ENCODE measurements at places on chromosomes 16 and 17.
A peak's percentile ranks its signal among the peaks of the same experiment; 100 is the strongest.

DNA sequence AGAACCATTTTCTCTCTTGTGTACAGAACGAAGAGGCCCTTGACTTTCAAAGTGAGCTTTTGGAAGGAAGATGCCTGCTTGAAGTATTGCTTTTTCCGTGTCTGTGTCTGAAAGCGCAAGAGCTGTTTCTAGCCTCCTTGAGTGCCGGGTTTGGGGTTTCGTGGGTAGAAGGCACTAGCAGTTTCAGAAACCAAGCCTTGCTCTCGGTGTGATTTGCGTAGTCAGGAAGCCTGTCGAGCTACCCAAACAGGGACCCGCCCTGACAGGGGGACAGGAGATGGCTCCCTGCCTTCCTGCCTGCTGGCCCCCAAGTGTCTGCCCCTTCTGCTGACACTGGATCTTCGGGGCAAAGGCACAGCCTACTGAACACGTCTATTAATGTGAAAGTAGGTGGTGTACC, 322.0 kb downstream of the MAF start:
- no peak for DNase-seq

GRCh38 chr17:50866950-50867362, 802 bp upstream of the TOB1 start:
- no peak for DNase-seq

GRCh38 chr17:76008208-76008607, 7.6 kb downstream of the CDK3 start:
- no peak for DNase-seq

DNA sequence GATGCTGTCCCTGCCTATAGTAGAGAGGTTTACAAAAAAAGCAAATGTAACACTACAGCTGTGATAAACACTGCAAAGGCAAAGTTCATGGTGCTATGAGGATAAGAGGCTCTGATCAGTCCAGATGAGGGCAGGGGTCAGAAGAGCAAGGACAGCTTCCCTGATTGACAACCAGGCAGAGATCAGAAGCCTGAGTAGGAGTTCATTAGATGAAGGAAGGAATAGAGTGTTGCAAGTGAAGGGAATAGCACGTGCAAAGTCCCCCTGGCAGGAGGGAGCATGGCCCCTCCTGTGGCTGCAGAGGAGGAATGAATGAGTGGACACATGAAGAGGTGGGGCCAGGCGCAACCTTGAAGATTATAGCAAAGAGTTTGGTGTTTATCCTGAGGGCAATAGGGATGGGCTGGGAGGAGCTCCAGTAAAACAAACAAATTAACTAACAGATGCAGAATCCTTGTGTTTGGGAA, 208.4 kb upstream of the IRX5 start:
- DNase-seq = no peak

- no peak for DNase-seq
These were observed 55.4 kb upstream of the NLK start for GRCh38 chr17:27986805-27987684.

- no peak for DNase-seq
These were observed 13.2 kb downstream of the STARD3 start for GRCh38 chr17:39650121-39650579.

GRCh38 chr17:50447870-50448595, 20.6 kb downstream of the CHAD start:
- peak; percentile 70 for DNase-seq

- DNase-seq = no peak
These were observed 510.6 kb upstream of the RBFOX1 start for GRCh38 chr16:6822041-6822440.

- DNase-seq = no peak
These were observed 27.4 kb downstream of the GRB7 start for GRCh38 chr17:39765175-39765574.

GRCh38 chr17:58677194-58677880, 14.5 kb downstream of the TEX14 start:
- no peak for DNase-seq

DNA sequence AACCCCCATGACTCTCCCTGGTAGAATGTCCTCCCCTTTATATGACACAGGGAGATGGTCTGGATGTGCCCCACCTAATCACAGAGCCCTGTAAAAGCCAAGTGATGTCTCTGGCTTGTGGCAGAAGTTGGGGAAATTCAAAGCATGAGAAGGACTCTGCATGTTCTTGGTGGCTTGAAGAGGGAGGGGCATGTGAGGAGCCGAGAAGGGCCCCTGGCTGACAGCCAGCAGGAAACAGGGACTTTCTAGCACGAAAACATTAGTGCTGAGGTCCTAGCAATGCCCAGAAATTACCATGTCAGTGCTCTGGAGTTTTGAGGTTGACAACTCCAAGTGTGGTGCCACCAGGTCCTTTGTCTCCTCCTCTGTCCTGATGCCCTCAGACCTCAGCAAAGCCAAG, 75.9 kb downstream of the USP22 start:
- DNase-seq = no peak

- DNase-seq = no peak
These were observed 12.7 kb downstream of the SLC5A11 start for GRCh38 chr16:24858219-24859041.

DNA sequence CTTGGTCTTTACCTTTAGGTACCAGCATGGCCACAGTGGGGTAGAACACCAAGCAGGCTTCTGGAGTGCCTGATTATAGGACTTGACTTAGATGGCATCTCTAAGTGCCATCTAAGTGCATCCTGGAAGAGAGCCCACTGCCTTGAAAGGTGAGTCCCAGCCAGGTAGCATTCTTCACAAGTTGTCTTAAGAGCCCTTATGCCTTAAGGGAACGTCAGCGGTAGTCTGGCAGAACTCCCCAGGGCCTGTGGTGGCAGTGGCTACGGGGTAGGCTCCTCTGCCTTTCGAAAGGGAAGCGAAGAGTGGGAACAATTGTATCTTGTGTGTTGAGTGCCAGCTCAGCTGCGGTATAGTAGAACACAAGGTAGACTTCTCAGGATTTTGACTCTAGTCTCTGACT, 549.0 kb downstream of the HS3ST4 start:
- peak; percentile 12 for DNase-seq

DNA sequence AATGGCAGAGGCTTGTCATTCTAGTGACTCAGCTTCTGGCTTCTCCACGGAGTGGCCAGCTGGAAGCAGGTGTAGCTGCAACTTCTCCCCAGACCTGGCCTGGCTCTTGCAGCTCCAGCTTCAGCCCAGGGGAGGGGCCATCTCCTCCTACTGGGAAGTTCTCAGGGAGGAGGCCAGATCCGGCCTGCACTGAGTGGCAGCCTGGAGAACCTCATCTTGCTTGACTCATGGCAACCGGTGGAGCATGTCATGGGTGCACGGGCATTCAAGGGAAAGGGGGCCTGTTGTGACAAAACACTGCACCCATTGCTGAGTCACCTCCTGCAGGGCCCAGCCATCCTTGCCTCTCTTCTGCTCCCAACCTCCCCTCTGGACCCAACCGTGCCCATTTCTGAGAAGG, 273.9 kb upstream of the MAF start:
- no peak for DNase-seq

DNA sequence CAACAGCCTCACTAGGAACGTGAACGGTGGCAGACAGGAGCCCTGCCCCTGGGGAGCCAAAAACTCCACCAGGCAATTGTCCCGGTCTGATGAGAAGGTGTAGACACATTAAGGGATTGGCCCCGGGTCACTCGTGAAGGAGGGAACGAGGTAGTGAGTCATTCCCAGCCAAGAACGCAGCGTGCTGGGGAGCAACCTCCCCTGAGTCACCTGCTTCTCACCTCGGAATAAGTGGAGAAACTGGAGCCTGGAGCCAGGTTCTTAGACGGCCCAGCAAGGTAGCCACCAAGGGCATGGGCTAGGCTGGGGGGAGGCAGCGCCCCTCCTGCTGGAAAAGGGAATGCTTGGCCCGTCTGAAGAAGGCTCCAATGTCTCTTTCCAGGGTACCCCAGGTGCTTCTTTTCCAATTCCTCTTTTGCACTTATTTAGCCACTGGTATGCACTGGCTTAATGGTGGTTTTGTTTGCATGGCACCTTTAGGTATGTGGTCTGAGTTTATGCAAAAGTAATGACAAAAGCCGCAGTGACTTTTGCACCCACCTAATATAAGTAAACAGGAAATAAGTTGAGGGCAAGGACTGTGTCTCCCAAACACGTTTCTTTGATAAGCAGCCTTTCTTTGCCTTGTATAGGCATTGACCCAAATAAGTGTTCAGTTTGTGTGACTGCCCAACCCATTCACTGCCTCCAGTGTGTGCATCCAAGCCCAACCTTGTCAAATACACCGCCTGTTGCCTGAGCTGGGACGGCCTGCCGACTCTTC, 1.8 kb upstream of the HELZ start:
- no peak for DNase-seq

GRCh38 chr17:11495613-11496012, 102.7 kb upstream of the DNAH9 start:
- DNase-seq = no peak

GRCh38 chr16:57764341-57765159, 29.0 kb downstream of the KATNB1 start:
- no peak for DNase-seq

- no peak for DNase-seq
These were observed at the start of gene ICAM2 for GRCh38 chr17:64020056-64020766. TSS of gene ICAM2 (minus strand) at chr17:64020633. CDS start at chr17:64006691, 13,942 bp downstream.

DNA sequence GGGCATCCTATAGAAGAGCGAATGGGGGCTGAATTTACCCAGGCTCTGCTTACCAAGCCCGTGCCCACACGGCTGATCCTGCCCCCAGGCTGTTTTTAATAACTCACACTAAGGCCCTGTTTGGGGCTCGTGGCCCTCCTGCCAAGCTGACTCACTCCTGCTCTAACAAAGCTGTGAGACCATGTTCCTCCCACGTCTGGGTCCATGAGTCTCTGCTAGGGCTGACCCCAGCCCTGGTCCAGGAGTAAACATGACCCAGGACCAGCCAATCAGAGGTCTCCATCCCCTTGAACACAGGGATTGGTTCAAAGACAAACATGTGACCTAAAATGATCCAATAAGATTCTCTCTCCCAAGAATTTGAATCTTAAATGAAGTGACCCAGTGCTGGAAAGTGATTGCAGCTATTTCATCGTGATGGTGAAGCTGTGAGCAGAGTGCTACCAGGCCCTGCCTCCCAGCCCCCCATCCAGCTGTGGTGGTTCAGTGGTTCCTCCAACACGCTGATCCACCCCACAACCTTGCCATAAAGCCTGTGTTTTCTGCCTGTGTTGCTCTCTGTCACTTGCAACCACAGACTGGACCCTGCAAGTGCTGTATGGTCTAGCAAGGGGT, 57.2 kb downstream of the C16orf82 start:
- DNase-seq = no peak

DNA sequence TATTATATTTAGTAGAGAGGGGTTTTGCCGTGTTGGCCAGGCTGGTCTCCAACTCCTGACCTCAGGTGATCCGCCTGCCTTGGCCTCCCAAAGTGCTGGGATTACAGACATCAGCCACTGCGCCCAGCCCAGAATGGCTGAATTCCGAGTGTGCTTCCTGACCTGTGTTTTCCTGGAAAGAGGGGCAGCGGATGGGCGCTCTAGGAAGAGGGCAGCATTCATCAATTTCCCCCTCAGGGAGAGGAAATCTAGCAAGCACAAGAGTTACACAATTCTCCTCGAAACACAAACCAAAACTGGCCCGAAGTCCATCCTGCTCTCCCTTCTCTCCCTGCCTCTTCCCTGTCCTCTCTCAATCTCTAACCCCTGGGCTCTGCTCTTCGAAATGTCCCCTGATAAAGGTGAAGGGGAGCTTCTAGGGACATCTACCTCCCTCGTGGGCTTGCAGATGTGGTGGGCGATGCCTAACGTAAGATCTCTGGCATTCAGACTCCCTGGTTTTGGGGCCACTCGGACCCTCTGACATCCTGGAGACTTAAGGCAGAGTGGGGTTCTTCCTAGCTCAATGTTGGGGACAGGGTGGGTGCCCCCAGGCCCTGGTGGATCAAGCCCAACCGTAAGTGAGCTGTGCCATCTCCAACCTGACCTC, 1.0 kb downstream of the IL27 start:
- no peak for DNase-seq

GRCh38 chr16:16021988-16022682, 72.7 kb downstream of the ABCC1 start:
- DNase-seq = no peak

- DNase-seq = no peak
These were observed 113.5 kb downstream of the USP22 start for GRCh38 chr17:20929334-20929733.

GRCh38 chr16:55871411-55872038, 3.6 kb downstream of the CES5A start:
- DNase-seq = no peak

DNA sequence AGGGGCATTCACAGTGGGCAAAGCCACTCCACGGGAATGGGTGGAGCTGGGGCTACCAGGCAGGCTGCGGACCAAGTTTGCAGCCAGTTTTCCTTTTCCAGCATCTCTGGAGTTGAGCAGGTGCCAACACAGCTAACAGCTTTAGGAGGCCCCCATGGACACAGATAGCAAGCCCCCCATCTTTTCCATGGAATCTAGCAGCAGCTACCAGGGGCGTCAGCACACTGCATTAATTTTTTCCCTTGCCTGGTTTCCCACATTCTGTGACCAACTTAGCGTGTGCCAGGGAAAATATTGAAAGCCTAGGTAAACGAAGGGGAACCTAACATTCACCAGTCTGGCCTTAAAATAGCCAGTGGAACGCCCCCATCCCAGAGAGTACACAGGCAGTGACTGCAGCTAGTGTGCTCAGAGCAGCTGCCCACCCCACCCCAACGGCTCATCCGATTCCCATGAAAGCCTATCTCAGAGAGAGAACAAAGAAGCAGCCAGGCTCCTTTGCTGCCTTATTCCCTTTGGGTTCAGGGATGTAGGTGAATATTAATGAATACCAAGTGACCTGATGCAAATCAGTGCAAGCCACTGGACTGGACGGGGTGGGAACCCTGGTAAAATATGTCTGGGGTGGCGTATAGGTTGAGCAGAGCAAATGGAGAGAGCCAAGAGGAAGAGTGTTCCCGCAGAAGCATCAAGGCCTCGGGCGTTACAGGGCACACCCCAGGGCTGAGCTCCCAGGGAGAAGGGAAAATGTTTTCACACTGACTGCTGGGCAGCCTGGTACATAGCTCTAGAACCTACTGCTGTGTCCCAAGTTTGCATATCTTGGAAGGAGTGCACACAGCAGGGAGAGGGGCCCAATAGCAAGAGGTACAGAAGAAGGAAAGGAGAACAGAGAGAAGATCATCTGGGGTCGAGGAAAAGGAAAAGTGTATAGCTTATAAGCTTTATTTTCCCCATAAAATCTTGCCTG, 73.9 kb upstream of the SOX9 start:
- no peak for DNase-seq

GRCh38 chr16:4678596-4678995, 14.8 kb upstream of the NUDT16L1 start:
- no peak for DNase-seq

DNA sequence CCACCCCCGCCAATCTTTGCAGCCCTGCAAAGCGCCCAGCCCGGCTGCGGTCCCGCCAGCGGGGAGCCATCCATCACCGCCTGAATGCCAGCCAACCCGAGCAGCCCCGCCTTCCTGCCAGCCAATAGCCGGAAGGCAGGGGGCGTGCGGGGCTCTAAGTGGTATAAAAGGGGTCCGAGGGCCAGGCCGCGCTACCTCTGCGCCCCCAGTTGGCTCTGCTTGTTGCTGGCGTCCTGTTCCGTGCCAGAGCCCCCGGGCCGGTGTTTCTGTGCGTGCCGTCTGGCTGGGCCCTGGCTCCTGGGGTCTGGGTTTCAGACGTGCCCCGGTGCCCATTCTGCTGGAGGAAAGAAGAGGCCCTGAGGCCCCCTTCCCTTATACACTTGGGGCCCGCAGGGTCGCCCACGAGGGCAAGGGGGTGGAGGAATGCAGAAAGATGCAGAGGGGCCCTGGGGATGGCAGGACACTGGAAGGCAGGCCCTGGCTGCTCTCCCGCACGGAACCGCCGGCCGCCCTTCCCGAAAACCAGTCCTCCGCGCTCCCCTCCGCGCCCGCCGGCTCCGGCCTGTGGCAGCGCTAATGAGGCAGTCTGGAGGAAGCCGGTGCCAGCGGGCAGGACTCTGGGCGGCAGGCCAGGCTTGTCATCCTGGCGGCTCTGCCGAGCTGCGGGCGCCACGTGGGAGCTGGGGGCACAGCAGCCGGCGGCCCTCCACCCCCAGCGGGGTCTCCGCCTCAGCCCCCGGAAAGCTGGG, 14.0 kb downstream of the COPZ2 start:
- DNase-seq = peak; percentile 44

Measured in NCI-H2029 treated with DMSO at 0.1 percent for 48 hours (cell line).